Activated naive CD8-positive, alpha-beta T cell treated with anti-CD3 and anti-CD28 coated beads for 36 hours (primary cell): ENCODE measurements at places on chromosomes 13 and 19. TPM values are rescaled to one million over a fixed set of nuclear protein-coding genes. Genes with fewer than 3 reads are reported as not detected.

DNA sequence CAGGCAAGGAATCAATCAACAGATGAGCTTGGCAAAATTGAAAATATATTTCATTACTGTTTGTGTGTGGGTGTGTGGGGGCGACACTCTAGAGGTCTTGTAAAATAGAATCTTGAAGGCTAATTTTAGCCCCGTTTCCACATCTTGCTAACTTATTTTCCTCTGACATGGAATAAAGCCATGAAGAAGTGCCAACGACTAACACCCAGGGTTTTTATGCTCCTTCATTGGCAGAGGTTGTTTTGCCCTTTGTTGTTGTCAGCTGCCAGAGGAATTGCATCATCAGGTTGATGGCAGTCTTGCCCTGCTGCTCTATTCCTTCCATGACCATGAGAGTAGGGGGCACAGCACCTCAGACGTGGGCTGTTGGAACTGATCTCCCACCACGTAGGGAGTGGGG, 30.6 kb upstream of the FAM216B start:
- peaks cover 4% of the 10 kb centered on the region for H3K27me3 ChIP-seq
- H3K36me3 ChIP-seq = no peaks in the 10 kb centered on the region
- H3K27ac ChIP-seq = no peak overlapping the region
- no peak for DNase-seq
- no peaks in the 10 kb centered on the region for H3K4me1 ChIP-seq

DNA sequence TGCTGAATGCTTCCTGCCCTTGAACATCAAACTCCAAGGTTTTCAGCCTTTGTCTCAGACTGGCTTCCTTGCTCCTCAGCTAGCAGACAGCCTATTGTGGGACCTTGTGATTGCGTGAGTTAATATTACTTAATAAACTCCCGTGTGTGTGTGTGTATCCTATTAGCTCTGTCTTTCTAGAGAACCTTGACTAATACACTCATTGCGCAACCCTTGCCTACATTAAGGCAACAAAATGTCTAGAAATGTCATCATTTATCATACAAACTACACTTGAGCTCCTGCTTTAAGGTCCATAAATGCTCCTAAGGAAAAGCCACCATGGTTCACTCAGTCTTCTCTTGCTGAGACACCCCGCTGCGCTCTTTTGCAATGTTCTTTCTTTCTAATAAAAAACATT, 2861.0 kb downstream of the PCDH9 start:
- no peak overlapping the region for H3K27ac ChIP-seq
- no peak overlapping the region for H3K4me3 ChIP-seq
- H3K4me1 ChIP-seq = no peaks in the 10 kb centered on the region
- H3K36me3 ChIP-seq = no peaks in the 10 kb centered on the region
- DNase-seq = no peak
- no peaks in the 10 kb centered on the region for H3K27me3 ChIP-seq

- H3K36me3 ChIP-seq = no peaks in the 10 kb centered on the region
- H3K27ac ChIP-seq = no peak overlapping the region
- peaks cover 4% of the 10 kb centered on the region for H3K4me1 ChIP-seq
- H3K4me3 ChIP-seq = no peak overlapping the region
- no peak for DNase-seq
- H3K27me3 ChIP-seq = peaks cover 32% of the 10 kb centered on the region
Observed at GRCh38 chr13:25111585-25111956, 15.6 kb downstream of the PABPC3 start.

DNA sequence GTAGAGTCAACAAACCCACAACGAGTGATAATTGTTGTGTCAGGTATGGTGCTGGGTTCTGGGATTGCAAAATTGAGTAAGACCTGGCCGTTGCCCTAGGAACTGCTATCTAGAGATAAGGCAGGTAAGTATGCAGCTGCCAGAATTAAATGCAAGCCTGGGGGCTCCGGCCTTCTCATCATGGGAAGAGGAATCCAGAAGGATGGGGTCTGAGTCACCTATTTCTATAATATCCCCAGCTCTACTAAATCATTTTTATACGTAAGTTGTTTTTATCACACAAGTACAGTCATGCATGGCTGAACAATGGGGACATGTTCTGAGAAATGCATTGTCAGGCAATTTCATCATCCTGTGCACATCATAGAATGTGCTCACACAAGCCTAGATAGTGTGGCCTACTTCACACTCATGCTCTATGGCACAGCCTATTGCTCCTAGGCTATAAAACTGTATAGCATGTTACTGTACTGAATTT, 203.0 kb downstream of the KLF5 start:
- H3K4me1 ChIP-seq = peaks cover 2% of the 10 kb centered on the region
- no peaks in the 10 kb centered on the region for H3K27me3 ChIP-seq
- no peak for DNase-seq
- H3K4me3 ChIP-seq = no peak overlapping the region

DNA sequence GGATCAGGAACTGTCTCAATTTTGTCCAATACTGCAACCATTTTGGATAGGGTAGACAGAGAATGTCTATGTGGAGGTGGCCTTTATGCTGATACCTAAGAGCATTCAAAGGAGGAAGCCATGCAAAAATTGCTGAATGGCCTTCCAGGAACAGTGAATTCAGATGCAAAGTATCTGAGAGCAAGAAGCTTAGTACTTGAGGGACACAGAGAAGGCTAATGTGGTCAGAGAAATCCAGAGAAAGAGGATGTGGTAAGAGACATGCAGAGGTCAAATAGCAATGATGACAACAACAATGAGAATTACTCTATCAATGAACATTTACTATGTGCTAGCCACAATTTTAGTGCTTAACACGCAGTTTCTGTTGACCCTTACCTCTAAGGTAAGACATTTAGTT, 785.6 kb upstream of the KLHL1 start:
- H3K27me3 ChIP-seq = no peaks in the 10 kb centered on the region
- no peak overlapping the region for H3K27ac ChIP-seq
- H3K4me1 ChIP-seq = no peaks in the 10 kb centered on the region

GRCh38 chr19:15631817-15632216, 8.9 kb upstream of the CYP4F3 start:
- H3K4me1 ChIP-seq = no peaks in the 10 kb centered on the region
- no peak overlapping the region for H3K4me3 ChIP-seq
- no peak overlapping the region for H3K27ac ChIP-seq
- peak; percentile 22 for DNase-seq

RRAS gene
- 5.0 TPM for total RNA-seq

GRCh38 chr13:33235564-33235963, 50.0 kb downstream of the STARD13 start:
- DNase-seq = no peak
- no peaks in the 10 kb centered on the region for H3K4me1 ChIP-seq
- peaks cover 15% of the 10 kb centered on the region for H3K27me3 ChIP-seq
- H3K27ac ChIP-seq = no peak overlapping the region

DNA sequence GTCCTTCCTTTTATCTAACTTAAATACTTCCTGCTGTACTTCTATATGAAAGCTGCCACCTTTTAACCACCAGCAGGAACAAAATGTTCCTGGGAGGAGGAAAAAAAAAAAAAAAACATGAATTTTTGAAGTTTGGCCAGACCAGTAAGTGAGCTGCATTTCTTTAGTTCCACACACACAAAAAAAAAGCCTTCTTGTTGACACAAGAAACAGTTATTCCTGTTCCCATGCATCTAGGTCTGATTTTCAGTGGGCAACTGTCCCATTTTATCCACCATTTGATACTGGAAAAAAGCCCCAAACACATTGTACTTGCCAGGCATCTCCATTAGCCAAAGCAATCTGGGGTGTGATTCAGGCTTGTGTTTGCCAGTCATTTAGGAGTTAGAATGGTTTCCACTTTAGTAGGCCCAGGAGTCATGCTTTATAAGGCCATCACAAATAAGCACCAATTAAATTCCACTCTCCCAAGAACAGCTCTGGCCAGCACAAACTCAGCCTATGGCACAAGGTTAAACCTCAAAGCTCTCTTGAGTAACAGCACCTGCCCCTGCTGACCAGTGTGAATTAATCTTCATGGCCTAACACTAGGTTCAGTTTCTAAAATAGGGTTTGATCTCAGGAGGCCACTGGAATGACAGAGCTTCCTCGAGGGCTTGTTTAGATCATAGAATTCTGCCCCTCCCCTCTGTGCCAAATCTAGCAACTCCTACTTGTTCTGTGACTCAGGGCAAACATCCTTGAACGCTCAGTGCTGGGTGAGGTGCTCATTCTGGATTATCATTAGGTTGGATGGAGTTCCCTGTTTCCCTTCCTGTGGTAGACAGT, 67.1 kb downstream of the NUFIP1 start:
- DNase-seq = no peak
- H3K27ac ChIP-seq = no peak overlapping the region
- no peaks in the 10 kb centered on the region for H3K4me1 ChIP-seq
- peaks cover 18% of the 10 kb centered on the region for H3K27me3 ChIP-seq

ZNF430 gene
- 18.7 TPM for total RNA-seq

- peaks cover 12% of the 10 kb centered on the region for H3K36me3 ChIP-seq
- no peak for DNase-seq
- no peak overlapping the region for H3K4me3 ChIP-seq
- H3K4me1 ChIP-seq = peaks cover 1% of the 10 kb centered on the region
Observed at GRCh38 chr19:17020823-17021222, 5.8 kb downstream of the CPAMD8 start.

TPT1 gene
- 3,223 TPM for total RNA-seq

- no peak overlapping the region for H3K27ac ChIP-seq
- no peak overlapping the region for H3K4me3 ChIP-seq
- no peaks in the 10 kb centered on the region for H3K36me3 ChIP-seq
- H3K27me3 ChIP-seq = no peaks in the 10 kb centered on the region
Observed at GRCh38 chr19:48543121-48543710, 8.8 kb upstream of the SULT2B1 start.

GRCh38 chr13:71770710-71771109, 96.3 kb downstream of the DACH1 start:
- no peak for DNase-seq
- peaks cover 3% of the 10 kb centered on the region for H3K27me3 ChIP-seq
- no peak overlapping the region for H3K4me3 ChIP-seq
- H3K27ac ChIP-seq = no peak overlapping the region

NLRP8 gene
- total RNA-seq = not detected

LILRB1 gene
- total RNA-seq = 0.25 TPM

GRCh38 chr19:17391371-17392151, 2.4 kb downstream of the CCDC194 start:
- H3K27ac ChIP-seq = no peak overlapping the region
- peak overlapping the region; percentile 67 for H3K4me3 ChIP-seq
- peaks cover 9% of the 10 kb centered on the region for H3K27me3 ChIP-seq
- H3K4me1 ChIP-seq = peaks cover 17% of the 10 kb centered on the region
- peaks cover 3% of the 10 kb centered on the region for H3K36me3 ChIP-seq

DNA sequence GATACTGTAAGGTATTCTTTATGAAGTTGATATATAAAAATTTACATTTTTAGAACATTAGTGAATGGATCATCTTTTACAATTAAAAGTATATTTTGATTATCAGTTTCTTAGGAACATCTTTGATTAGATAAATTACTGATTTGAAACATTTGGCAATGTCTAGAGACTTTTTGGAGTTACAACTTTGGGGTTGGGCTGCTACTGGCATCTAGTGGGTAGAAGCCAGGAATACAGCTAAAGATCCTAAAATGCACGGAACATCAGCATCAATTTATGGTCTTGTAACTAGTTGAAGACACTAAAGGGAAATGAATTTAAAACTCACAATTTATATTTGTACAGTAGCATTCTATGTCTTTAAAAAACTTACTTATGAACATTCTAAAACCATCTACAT, 19.9 kb downstream of the POMP start:
- H3K27ac ChIP-seq = no peak overlapping the region
- H3K27me3 ChIP-seq = no peaks in the 10 kb centered on the region
- no peak for DNase-seq
- H3K4me3 ChIP-seq = no peak overlapping the region

DNA sequence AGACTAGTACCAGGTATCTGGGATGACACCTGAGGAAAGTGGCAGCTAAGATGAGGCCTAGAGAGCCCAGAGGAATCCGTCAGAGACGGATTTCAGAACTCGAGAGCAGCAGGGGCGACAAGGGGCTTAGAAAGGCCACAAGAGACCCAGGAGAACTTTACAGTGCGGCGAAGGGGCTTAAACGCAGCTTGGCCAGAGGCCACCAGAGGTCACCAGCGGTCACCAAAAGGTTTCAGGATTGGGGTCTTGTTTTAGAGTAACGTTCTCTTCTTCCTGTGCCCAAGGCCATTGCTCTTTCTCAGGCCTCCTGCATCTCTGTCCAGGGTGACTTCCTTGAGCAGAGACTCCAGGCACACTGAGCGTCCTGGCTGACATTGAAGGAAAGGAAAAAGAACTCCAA, 2.2 kb downstream of the ZSCAN22 start:
- no peaks in the 10 kb centered on the region for H3K4me1 ChIP-seq
- no peak overlapping the region for H3K27ac ChIP-seq
- peak; percentile 24 for DNase-seq
- no peaks in the 10 kb centered on the region for H3K27me3 ChIP-seq
- H3K4me3 ChIP-seq = no peak overlapping the region

- peaks cover 11% of the 10 kb centered on the region for H3K36me3 ChIP-seq
- H3K27ac ChIP-seq = peak overlapping the region; percentile 55
- peaks cover 13% of the 10 kb centered on the region for H3K4me1 ChIP-seq
Observed at GRCh38 chr13:39688699-39689405, 33.4 kb downstream of the COG6 start.

GRCh38 chr19:44792281-44792680, 14.6 kb downstream of the CBLC start:
- no peaks in the 10 kb centered on the region for H3K27me3 ChIP-seq
- no peak overlapping the region for H3K4me3 ChIP-seq
- DNase-seq = no peak
- no peaks in the 10 kb centered on the region for H3K36me3 ChIP-seq

- no peak overlapping the region for H3K4me3 ChIP-seq
- H3K27ac ChIP-seq = no peak overlapping the region
- peaks cover 11% of the 10 kb centered on the region for H3K4me1 ChIP-seq
Observed at GRCh38 chr13:41590122-41590521, 132.8 kb downstream of the RGCC start.

GRCh38 chr19:45497791-45498190, 452 bp upstream of the PPM1N start:
- peaks cover 34% of the 10 kb centered on the region for H3K27me3 ChIP-seq
- no peaks in the 10 kb centered on the region for H3K36me3 ChIP-seq
- no peak for DNase-seq
- peak overlapping the region; percentile 57 for H3K4me3 ChIP-seq
- peaks cover 20% of the 10 kb centered on the region for H3K4me1 ChIP-seq

CEACAM6 gene
- not detected for total RNA-seq

- peaks cover 5% of the 10 kb centered on the region for H3K4me1 ChIP-seq
- no peaks in the 10 kb centered on the region for H3K36me3 ChIP-seq
- no peak for DNase-seq
- H3K27me3 ChIP-seq = no peaks in the 10 kb centered on the region
- no peak overlapping the region for H3K4me3 ChIP-seq
- no peak overlapping the region for H3K27ac ChIP-seq
Observed at GRCh38 chr19:19111967-19112580, 26.2 kb downstream of the TMEM161A start.

PABPC3 gene
- 1.2 TPM for total RNA-seq

FXYD1 gene
- 1.1 TPM for total RNA-seq

GRCh38 chr19:47305309-47305751, 4.3 kb upstream of the C5AR1 start:
- no peak overlapping the region for H3K4me3 ChIP-seq
- H3K27me3 ChIP-seq = peaks cover 15% of the 10 kb centered on the region
- no peak overlapping the region for H3K27ac ChIP-seq
- no peaks in the 10 kb centered on the region for H3K36me3 ChIP-seq

- peak within 1 kb of the TSS; percentile 25 for H3K27ac ChIP-seq
- H3K36me3 ChIP-seq = no peaks in the 10 kb centered on the region
- peak within 1 kb of the TSS; percentile 83 for H3K4me3 ChIP-seq
- H3K4me1 ChIP-seq = peaks cover 23% of the 10 kb centered on the region
- DNase-seq = peak; percentile 61
Observed at GRCh38 chr19:45250832-45251451, at the start of gene MARK4. Gene MARK4, plus strand, starts transcription at chr19:45251271. Its CDS starts 318 bp downstream, at chr19:45251589.

GRCh38 chr13:41822560-41822959, 138.3 kb downstream of the VWA8 start:
- H3K4me1 ChIP-seq = no peaks in the 10 kb centered on the region
- H3K27me3 ChIP-seq = no peaks in the 10 kb centered on the region
- H3K4me3 ChIP-seq = no peak overlapping the region
- peaks cover 11% of the 10 kb centered on the region for H3K36me3 ChIP-seq
- no peak overlapping the region for H3K27ac ChIP-seq
- no peak for DNase-seq
